Endothelial cell of umbilical vein (primary cell): ENCODE measurements at places on chromosomes 2 and 18. TPM values are rescaled to one million over a fixed set of nuclear protein-coding genes. Genes with fewer than 3 reads are reported as not detected.

Gene FAM117B
- 1.1 and 1.3 TPM in 2 replicates for polyA plus RNA-seq

GRCh38 chr18:46909497-46909896 lies 7.8 kb downstream of the PIAS2 start:
- DNase-seq: no peak
- no peaks in the 10 kb centered on the region for H3K4me1 ChIP-seq
- H3K27ac ChIP-seq: no peak overlapping the region
- no peak overlapping the region for H3K4me3 ChIP-seq
- no peaks in the 10 kb centered on the region for H3K36me3 ChIP-seq

DNA sequence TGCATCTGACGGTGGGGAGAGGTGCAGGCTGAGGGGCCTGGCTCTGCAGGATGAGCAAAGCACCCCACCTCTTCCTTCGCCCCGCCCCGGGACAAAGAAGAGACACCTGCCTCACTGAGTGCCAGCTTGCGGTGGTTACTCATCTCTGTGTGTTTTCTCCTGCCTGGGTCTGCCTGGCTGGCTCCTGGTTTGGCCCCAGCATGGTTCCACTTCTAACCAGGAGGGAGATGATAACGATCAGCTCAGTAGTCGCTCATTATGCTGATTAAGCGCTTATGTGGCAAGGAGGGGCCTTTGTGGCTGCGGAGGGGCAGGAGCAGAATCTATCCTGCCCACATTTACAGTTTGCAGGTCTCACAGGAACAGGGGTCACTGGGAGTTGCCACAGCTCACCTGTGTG lies 68.7 kb upstream of the EDAR start:
- DNase-seq: no peak
- no peaks in the 10 kb centered on the region for H3K36me3 ChIP-seq
- no peaks in the 10 kb centered on the region for H3K4me1 ChIP-seq
- H3K27ac ChIP-seq: no peak overlapping the region
- H3K4me3 ChIP-seq: no peak overlapping the region

- H3K27me3 ChIP-seq: no peaks in the 10 kb centered on the region
- no peak overlapping the region for H3K4me3 ChIP-seq
- DNase-seq: no peak
- no peaks in the 10 kb centered on the region for H3K36me3 ChIP-seq
- H3K4me1 ChIP-seq: no peaks in the 10 kb centered on the region
Measured at GRCh38 chr18:38902796-38903195, 1337.2 kb upstream of the CELF4 start.

Gene NFU1
- polyA plus RNA-seq: 18.2 and 19.6 TPM in 2 replicates

Gene VIL1
- polyA plus RNA-seq: not detected in 2 replicates

Gene SGPP2
- polyA plus RNA-seq: not detected in 2 replicates
